ENCODE measurements at places on chromosomes 3 and 15.
A peak's percentile ranks its signal among the peaks of the same experiment; 100 is the strongest.

GRCh38 chr3:168123201-168124176 is 27.8 kb upstream of the GOLIM4 start:
- no peak for DNase-seq

DNA sequence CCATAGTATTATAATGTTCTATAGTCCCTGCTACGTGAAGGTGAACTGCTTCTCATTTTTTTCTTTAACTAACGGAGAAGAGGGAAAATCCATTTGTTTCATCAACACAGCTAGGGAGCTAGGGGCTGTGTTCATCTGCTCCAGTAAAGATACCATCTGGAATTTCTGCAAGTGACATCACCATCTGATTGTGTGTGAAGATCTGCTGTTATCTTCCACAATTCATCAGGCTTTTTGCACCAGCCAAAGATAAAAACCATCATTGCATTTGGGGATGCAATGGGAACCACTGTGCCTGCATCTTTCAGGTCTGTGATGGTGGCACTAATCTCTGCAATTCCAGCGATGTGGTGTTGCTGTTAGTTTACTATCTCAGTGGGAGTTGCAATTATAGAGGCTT is 35.5 kb upstream of the NOX5 start:
- no peak for DNase-seq

DNA sequence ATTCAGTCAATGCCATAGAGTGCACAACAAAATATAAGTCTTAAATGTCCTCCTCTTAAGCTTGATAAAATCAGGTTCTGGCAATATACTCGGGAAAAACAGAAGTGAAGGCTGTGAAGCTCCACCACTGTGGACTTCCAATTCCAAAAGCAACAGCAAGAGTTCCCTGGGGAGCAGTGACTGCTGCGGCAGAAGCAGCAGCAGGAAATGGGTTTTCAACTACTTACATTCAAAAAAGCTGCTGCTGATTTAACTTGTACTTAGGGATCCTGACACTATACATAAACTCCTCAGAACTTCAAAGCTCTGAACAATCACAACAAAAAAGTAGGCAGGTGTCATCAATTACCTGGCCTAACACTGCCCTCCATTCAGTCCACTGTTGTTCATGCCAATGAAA is 4.7 kb downstream of the CEP152 start:
- no peak for DNase-seq

GRCh38 chr15:90762109-90762508 is 45.0 kb downstream of the BLM start:
- DNase-seq, result peak; percentile 95

DNA sequence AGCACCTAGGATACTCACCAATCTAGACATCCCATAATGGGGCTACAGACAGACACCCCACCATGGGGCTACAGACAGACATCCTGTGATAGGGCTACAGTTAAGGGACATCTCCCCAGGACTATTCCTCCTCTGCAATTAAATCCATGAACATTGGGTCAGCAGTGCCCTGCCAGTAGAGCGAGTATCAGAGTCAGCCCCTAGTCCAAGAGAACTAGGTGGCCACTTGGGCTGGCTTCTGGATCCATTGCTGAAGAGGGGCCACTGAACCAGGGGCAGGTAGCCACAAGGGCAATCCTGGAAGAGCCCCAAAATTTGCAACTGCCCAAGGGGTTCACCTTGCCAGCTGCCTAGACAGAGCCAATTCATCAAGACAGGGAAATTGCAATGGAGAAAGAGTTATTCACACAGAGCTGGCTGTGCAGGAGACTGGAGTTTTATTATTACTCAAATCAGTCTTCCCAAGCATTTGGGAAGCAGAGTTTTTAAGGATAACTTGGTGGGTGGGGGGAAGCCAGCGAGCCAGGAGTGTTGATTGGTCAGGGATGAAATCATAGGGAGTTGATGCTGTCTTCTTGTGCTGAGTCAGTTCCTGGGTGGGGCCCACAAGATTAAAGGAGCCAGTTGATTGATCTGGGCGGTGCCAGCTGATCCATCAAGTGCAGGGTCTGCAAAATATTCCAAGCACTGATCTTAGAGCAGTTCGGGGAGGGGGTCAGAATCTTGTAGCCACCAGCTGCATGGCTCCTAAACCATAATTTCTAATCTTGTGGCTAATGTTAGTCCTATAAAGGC is 170.2 kb upstream of the SMAD3 start:
- DNase-seq, result no peak

- DNase-seq, result no peak
Measured at GRCh38 chr3:8875836-8876235, 87.4 kb downstream of the RAD18 start.

GRCh38 chr3:9199775-9200174 is 49.7 kb downstream of the SRGAP3 start:
- DNase-seq, result no peak

DNA sequence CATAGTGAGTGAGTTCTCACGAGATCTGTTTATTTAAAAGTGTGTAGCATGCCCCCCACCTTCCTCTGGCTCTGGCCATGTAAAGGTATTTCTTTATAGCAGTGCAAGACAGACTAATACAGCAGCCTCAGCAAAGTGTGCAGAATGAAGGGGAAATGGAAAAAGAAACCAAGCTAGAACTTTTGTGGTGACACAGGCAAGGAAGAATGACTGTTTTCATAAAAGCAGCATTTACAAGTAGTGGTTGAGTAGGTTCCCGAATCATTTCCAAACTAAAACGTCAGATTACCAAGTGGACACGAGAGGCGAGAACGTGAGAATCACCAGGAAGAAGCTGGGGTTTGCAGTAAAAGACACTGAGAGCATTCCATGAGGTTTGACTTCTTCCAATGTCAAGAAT is 100.2 kb upstream of the AKAP13 start:
- no peak for DNase-seq

DNA sequence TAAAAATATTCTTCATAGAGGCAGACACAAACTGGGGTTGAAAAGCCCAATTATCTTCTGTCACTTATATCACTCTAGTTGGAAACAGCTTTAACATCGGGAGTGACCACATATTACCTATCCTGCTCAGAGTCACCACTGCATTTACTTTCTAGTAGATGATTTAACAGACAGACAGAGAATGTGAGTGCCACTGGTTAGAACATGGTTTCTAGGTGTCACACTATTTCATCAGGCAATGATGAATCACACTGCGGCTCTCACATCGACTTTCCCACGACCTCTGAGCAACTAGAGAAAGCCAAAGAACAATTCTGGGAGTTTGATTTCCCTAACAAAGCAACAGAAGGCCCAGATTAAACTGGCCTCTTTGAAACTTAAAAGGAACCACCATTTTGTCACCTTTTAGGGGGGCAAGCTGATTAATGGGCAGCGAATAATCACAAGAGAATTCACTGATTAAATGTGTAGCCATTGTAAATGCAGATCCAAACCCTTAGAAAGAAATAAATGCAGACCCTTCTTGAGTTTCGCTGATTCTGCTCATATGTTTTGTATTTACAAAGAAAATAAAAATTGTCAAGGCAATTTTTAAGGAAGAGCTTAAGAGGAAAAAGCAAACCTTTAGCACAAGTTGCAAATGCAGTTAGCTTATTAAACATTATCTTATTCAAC is 112.6 kb upstream of the KBTBD8 start:
- peak; percentile 6 for DNase-seq

DNA sequence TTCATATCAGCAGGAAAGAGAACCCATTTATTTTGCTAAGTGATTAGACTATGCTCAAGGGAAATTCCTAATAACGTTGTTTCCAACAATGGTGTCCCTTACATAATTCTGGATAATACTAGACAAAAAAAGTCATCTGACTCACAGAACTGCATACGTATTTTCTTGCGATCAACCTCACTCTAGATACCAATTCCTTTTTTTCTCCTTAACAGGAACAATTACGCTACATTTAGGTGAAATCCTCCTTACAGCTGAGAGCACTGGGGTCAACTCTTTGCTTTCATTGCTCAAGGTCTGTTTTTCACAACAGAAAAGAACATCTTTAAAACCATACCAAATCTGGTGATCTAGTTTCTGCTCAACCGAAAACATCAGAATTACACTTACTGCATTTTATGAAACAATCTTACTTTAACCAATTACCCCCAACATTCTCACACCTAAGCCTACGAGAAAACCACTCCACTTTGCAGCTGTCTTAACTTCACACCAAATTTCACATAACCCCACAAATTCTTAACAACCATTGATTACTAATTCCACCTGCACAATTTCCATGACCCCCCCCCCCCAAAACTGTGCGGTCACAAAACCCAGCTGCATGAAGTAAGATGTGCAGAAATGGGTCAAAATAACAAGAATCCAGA is 61.2 kb upstream of the ICE2 start:
- no peak for DNase-seq

- no peak for DNase-seq
Measured at GRCh38 chr3:6860149-6860953, 564 bp upstream of the GRM7 start.

DNA sequence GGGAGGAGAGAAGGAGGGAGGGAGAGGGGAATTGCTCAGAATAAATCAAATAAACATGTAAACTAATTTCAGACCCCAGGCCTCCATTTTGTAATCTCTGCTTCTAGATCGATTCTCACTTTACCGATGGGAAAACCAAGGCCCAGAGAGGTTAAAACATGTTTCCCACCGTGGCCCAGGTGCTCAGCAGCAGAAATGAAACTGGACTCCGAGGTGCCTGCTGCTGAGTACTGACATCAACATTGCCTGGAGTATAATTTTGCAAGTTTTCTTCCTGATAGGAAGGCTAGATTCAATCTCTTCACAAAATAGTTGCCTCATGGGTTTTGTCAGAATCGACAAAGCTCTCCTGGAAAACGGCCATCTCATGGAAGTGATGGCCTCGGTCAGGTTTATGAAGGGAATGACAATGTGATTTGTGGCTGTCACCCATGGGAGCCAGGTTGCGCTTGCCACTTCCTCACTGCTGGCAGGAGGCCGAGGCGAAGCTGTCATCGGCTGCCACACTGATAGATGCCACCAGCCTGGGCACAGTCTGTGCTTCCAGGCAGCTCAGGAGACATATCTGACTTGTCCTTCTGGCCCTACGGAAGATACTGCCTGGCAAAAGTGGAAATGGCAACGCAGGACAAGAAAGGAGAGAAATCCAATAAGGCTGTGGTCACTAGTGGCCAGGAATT is 133.1 kb upstream of the LRRN1 start:
- no peak for DNase-seq

GRCh38 chr3:109731639-109732473 is 394.5 kb upstream of the DPPA4 start:
- peak; percentile 58 for DNase-seq

DNA sequence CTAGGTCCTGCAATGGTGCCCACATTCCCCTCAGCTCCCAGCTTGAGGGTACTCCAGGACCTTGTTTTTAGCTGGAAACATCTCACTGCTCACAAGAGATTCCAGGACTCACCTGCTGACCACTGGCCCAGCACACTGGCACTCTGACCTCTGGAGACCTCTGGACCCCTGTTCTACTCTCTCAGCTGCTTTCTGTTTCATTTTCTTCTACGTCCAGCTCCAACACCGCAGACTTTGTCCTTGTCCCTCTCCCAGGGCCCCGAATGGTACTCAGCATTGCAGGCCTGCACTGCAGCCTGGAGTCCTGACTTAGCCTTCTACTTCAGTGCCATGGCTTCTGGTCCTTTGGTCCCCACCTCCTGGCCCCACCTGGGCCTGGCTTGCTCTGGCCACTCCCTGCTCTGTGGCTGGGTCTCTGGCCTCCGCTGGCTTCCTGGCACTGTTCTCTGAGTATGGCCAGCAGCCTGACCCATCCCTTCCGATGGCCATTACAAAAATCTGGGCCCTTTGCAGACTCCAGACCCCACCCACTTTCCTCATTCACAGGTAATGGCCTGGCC is 27.9 kb downstream of the KY start:
- no peak for DNase-seq

GRCh38 chr15:38888701-38889221 is 324.1 kb upstream of the RASGRP1 start:
- no peak for DNase-seq

DNA sequence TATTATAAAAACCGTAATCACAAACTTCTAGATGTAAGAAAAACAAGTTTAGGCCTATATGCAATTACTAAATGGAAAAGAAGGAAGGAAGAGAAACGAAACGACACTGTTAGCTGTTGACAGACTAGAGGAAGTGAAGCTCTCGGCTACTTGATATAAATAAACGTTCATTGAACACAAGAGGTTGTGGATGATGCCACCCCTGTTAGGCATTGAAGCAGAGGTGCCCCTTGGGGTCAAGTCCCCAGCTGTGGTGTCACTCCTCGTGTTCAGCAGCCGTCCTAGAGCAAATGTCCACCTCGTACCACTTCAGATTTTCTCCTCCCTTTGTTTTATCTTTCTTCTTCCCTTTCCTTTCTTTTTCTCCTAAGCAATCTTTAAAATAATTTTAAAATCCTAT is 146.5 kb upstream of the UBE2E1 start:
- DNase-seq, result no peak

- DNase-seq, result no peak
Measured at GRCh38 chr3:105315815-105316214, 50.9 kb upstream of the ALCAM start.

DNA sequence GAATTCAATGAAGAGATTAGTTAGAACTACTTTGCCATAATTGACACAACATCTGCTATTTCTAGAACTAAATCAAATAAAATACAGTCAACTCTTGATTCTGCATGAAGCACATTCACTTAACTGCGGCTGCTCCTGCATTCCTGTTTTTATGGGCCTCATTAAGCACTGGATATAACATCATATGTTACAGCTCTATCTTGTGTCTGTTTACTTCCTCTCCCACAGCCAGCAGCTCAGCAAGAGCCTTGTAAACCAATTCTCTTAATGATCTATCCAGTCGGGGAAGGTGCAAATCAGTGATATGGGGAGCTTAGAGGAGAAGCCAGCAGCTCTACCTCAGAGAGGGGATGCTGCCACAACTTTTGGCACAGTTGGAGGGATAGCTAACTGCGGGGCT is 329.2 kb downstream of the ARRDC4 start:
- DNase-seq, result no peak

- DNase-seq, result peak; percentile 97
Measured at GRCh38 chr3:142276781-142277180, 51.4 kb upstream of the GK5 start.

DNA sequence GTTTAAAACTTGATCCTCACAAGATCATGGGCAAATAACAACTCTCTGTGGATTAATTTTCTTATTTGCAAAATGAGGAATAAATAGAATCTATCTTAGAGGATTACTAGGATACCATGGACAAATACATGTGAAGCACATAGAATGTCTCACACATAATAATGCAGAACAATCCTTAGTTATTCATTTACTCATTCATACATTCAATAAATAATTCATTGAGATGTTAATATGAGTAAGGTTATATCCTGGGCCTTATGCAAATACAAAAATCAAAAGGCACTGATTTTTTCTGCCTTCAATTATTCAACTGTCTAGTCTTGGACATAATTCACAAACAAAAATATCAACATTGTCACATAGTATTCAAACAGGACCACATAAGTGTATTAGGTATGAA is 654.1 kb downstream of the MECOM start:
- DNase-seq, result no peak

GRCh38 chr3:98657457-98657856 is 64.0 kb upstream of the CPOX start:
- DNase-seq, result peak; percentile 19

DNA sequence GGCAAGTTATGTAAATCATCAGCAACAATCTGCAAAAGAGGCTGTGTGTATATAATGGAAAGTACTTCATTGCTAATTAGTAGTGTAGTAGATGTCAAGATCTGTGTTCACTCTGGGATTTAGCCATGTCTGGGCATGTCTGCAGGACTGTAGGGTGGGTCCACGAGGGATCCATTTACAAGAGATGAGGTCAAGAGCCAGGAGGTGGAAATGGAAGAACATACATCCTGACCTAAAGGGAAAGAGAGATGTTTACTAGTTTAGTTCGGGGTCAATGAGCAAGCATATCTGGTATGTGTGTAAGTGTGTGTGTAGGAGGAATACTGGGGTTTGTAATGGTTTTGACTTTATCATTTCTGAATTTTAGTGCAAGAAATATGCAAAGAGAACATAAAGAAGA is 171.5 kb upstream of the NANOGP8 start:
- peak; percentile 43 for DNase-seq

All from amniotic epithelial cell (primary cell).